KBM-7 (cell line): ENCODE measurements at places on chromosomes 5 and 9.
A peak's percentile ranks its signal among the peaks of the same experiment; 100 is the strongest.

DNA sequence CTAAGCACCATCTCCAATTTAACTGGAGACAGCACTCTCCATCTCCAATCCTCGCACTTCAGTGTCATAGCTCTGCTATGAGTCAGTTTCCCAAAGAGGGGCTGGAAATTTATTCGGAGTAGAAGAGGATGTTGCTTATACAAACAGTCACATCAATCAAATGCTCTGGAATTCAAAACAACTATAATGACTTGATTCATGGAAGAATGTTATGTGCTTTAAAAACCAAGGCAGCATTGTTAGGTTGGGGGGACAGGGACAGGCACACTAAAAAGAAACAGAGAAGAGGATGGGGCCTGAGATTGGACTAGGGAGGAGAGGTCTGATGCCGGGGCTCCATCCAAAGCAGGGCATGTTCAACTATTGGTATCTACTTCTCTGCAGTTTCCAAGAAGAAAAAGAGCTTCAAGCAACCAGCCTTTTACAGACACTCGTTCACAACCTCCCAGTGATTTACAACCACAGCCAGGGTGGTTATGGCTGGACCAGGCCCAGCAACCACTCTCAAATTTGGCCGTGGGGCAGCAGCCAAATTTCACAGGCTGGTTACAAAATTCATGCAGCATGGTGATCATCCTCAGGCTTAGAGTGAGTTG lies 117.5 kb upstream of the ZNF366 start:
- no peak for DNase-seq

- no peak for DNase-seq
Observed at GRCh38 chr9:13513286-13513685, 233.8 kb upstream of the MPDZ start.

DNA sequence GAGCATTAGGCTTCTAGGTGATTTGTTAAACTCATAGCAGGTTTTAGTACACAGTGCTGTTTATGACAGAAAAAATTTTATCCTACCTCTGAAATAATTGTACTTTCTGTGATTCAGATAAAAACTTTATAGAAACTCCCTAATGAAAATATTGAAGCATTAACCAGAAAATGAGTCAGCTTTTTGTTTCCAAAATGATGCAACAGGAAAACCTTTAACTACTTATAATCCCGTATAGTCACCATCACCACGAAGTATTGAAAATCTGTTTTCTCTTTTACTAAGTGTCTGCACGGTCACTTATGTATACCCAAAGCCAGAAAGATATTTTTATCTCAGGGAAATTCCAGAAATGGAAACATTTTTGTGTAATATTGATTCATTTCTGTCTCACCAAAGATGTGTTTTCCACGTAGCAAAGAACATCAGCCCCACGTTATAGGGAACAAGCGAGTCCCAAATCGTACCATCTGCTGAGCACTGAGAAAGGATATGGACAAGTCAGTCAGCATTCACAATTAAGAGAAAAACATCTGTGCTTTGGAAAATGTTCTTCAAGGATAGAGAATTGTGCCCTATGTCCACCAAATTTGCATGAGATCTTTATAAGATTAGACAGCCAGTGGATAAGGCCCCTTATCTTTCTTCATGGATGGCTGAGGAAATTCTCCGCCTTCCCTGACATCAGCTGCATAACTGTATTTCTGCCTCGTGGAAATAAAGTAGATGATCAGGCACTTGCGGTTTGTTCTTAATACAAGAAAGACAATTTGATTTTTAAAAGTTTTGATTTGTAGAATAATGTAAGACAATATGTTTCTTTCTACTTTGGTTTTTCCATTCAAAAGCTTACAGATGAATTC lies 41.9 kb downstream of the TNFAIP8 start:
- peak; percentile 12 for DNase-seq

DNA sequence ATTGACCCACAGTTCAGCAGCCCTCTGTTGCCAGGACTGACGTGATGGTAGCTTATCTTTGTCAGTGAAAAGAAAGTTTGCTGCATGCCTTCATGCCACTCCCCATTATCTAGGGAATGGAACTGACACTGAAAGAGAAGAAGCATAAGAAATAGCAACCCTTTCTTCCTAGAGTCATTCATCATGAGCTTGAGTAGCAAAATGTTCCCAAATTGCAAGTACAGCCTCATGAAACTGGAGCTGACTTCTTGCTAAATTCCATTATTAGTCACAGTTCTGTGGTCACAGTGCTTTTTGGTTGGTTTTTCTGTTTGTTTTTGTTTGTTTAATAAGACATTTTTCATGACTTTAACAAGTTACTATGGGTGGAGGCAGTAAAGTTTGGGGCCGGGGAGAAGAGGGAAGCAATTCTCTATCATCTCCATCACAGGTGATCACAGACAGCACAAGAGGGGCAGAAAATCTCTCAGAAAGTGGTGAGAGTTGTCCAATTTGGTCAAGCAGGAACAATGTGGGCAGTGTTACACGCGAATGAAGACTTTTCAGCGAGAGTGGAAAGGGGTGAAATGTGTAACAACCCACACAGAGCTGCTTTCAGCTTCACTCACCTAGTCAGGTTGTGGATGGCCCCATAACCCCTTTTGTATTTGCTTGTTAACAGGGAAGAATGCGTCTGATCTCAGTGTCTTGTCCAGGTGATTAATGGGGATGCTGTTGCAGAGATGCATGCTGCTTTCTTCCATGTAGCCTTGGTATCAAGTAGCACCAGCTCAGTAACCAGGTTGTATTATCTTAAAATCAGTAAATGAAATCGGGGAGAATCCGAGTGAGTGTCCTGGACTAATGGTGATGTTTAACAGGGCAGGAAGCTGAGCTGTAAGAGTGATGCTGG lies 440.4 kb downstream of the DMRT2 start:
- no peak for DNase-seq

DNA sequence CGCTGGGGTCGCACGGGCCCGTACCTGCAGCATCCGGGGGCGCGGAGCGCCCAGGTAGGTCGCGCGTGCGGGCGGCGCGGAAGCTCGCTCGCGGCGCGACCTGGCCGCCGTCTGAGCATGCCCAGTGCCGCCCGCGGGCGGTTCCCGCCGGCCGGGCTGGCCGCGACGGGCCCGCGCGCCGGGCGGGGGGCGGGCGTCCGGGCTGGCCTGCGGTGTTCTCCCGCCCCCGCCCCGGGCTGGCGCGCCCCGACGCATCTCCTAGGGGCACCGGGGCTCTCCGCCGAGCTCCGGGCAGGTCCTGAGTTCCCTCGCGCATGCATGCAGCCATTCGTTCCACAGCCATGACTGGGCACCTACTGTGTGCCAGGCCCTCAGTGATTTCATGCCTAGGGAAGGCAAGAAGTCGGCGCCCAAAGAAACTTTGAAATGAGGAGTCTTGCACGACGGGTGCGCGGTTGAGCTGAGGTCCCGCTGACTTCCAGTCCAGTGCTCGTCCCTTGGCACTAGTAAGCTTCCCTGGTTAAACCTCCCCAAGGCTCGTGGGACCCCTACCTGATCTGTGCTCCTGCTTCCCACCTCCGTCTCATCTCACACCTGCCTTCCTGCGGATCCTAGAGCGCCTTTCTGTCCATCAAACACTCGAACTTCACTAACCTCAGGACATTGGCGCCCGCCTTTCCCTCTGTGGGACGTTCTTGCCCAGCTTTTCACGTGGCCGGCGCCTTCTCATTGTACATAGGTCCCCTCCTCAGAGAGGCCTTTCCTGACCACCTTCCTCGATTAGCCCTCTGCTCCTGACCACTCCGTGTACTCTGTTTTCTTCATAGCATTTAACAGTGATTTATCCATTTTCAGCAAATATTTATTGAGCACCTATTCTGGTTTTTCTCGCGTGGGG lies at the start of gene PTPN3:
Gene PTPN3, minus strand, starts transcription at position 113 of the 898 bp plus-strand sequence. CDS start 34,873 bp downstream, outside the sequence.
- no peak for DNase-seq

GRCh38 chr5:17235731-17236330 lies 18.4 kb downstream of the BASP1 start:
- DNase-seq: no peak

DNA sequence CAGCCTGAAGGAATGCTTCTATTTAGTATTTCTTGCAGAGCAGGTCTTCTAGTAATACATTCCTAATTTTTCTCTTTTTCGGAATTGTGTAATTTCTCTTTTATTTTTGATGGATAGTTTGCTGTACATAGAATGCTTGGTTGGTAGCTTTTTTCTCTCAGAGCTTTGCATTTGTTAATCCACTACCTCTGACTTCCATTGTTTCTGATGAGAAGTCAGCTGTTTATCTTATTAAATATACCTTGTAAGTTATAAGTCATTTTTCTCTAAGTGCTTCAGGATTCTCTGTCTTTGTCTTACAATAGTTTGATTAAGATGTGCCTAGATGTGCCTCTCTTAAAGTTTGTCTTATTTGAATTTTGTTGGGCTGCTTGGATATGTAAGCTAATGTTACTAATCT lies 101.9 kb downstream of the HTR1A start:
- DNase-seq: no peak

DNA sequence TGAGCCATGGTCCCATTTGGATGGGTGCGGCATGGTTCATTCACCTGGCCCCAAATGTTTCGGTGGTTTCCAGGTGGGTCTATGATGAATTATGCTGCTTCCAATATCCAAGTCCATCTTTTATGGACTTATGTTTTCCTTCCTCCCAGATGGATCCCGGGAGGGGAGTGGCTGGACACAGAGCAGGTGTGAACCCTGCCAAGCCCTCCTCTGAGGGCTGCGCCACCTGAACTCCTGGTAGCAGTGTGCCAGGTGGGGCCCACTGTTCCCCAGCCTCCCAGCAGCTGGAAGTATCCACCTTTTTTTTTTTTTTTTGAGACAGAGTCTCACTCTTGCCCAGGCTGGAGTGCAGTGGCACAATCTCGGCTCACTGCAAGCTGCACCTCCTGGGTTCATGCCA lies 42.9 kb downstream of the WNK2 start:
- no peak for DNase-seq

DNA sequence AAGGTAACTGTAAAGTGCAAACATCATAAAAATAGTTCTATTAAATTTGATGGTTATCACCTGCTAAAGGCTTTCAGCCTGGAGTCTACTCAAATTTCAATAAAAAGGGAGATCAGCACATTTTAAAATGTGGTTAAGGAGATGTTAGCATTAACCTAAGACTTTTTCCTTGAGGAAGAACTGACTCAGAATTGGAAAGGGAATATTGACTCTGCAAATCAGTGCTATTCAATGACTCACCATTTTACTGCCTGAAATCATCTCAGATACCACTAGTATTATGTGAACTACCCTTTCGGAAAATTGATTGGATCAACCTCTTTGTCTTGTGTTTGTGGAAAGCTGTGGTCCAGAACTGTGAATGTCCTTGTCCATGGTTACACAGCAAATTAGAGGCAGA lies 113.3 kb downstream of the ADRB2 start:
- DNase-seq: no peak

- DNase-seq: no peak
Observed at GRCh38 chr5:139631520-139632165, 16.5 kb upstream of the CXXC5 start.

GRCh38 chr5:14864181-14864812 lies 7.3 kb downstream of the ANKH start:
- DNase-seq: no peak

GRCh38 chr5:36854402-36855140 lies 22.0 kb upstream of the NIPBL start:
- no peak for DNase-seq

DNA sequence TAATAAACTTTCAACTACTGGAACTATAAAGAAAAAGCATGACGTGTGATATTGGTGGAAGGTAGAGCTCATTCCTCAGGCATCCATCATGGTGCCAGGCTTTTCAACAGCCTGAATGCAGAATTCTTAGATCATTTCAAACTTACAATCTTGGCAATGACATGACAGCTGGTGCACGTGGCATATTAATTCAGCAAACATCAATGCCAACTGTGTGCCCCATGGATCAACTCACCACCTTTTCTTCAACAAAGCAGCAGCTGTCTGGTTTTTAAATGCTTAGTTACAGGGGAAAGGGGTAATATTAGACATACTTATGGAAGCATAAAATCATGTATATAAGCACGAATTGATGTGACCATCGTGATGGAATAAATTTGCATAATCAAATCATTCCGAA lies 56.0 kb upstream of the OR13F1 start:
- no peak for DNase-seq

DNA sequence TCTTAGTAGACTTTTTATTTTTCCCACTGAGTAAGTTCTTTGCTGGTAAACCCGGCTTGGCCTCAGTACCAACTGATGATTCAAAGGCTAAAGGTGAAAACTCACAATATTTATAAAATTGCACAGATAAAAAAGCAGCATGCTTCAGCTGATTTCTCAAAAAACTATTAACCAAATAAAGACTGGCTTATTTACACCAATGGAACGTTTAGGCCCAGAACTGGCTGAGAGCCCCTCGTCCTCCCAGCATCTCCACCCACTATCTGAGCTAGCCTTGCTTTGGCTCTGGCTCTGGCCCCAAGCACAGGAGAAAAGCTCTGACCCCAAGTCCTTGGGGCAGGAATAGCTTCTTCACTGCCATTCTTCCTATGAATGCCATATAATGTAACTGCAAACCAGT lies 68.5 kb downstream of the SPTLC1 start:
- DNase-seq: no peak

GRCh38 chr5:61245486-61245885 lies 83.2 kb upstream of the SMIM15 start:
- DNase-seq: no peak

DNA sequence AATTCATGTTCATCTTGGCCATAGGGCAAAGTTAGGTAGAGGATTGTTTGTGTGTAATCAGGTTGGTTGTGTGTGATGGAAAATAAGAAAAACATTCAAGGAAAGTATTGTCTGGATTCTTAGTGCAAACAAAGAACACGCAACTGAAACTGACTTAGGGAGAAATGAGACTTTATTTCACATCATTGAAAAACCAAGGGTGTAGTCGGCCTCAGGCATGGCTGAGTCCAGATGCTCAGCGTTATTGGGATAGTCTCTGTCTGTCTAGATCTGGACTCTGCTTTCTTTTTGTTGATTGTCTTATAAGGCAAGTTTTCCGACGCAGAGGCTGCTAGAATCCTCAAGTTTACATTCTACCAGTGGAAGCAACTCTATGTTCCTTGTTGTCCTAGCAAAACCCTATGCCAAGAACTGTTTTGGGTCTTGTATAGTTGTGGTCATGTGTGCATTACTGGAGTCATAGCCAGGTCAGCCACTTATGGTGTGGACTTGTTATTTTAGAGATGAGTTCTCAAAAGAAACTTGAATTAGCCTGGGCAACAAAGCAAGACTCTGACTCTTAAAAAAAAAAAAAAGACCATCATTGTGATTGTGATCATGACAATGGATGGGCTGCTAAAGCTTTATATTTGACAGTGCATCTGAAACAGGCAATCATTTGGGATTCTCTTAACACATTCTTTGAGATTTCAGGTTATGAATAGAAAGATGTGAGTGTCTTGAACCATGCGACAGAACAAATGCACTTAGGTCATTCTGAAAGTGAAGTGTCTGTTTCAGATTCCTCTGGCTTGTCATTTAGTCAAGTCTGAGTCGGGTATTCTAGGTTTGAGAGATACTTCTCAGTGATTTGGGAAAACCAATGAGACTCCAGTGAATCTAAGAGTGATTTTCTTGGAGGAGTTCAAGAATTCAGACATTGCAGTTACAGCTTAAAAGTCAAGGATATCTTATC lies 82.6 kb downstream of the DOCK2 start:
- no peak for DNase-seq

- DNase-seq: no peak
Observed at GRCh38 chr5:137609127-137609526, 110.0 kb upstream of the SPOCK1 start.
